Stimulated activated CD4-positive, alpha-beta T cell treated with anti-CD3 and anti-CD28 coated beads, TNF-alpha, amount 100 ng/mL, for 48 hours (primary cell): ENCODE measurements at places on chromosomes 3 and 15.

- no peak for DNase-seq
Observed at GRCh38 chr3:126696701-126697267, 7.3 kb upstream of the CHCHD6 start.

GRCh38 chr3:45021524-45022297, 4.4 kb upstream of the CLEC3B start:
- no peak for DNase-seq

DNA sequence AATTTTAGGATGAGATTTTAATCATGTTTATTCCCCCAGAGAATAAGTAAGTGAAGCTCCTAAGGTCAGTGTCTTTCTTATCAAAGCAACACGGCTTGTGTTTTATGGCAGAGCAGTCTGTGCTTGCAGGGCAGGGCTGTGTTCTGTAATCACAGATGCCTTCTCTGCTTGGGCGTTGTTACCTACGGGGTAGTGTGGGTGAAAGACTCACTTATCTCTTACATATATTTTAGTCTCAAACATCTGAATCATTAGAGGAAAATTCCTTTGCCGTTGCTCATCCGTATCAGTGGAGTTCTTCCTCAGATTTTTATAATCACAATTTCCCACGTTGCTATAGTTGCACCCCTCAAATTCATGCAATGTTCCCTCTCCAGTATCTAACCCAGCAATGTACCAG, 271.7 kb upstream of the MEIS2 start:
- DNase-seq, result no peak

- DNase-seq, result no peak
Observed at GRCh38 chr15:63595688-63596087, 1.5 kb upstream of the FBXL22 start.

DNA sequence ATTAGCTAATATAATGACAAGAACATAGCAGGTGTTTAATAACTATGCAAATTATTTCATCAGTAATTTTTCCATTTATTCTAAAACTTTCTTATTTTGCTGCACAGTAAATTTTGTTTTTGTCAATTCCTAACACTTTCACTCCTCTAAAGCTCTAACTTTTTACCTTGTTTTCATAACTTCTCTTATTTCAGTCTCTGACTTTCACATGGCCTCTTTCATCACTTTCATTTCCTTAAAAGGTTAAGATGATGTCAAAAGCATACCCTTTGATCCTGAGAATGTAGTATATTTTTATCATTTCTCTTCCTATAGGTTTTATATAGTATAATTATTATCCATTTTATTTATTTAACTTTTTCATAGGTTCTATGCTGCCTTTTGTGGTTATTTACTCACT, 1325.8 kb upstream of the ALCAM start:
- no peak for DNase-seq

GRCh38 chr3:46130631-46131310, 77.3 kb downstream of the CCR1 start:
- DNase-seq, result no peak

DNA sequence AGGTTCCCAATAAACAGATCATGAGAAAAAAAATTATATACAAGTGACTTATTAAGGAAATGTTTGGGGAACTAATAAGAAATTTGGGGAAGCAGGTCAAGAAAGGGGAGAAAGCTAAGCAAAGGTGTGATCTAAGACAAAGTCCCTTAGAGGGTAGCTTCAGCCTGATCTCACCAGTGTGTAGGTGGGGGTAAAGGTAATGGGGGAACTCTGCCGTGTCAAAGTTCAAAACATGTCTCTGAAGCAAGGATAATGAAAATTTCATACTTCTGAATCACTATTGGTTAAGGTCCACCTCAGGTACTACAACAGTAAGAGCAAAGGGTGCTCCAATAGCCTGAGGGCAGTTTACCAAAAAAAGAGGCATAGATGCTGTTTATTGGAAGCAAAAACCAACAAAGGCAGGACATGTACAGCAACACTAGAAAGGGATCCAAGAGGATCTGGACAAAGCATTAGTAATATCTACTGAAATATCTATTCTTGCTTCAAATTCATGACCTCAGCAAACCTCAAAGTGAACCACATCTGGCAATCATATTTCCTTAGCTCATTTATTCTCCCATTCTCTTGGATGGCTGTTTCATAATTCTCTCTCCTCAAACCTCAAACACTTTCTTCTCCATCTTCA, 6.9 kb downstream of the ACAD11 start:
- no peak for DNase-seq
